ENCODE measurements at places on chromosomes 6 and 20.

- no peak for DNase-seq
These were observed 50.9 kb upstream of the DACT2 start for GRCh38 chr6:168370310-168370991.

DNA sequence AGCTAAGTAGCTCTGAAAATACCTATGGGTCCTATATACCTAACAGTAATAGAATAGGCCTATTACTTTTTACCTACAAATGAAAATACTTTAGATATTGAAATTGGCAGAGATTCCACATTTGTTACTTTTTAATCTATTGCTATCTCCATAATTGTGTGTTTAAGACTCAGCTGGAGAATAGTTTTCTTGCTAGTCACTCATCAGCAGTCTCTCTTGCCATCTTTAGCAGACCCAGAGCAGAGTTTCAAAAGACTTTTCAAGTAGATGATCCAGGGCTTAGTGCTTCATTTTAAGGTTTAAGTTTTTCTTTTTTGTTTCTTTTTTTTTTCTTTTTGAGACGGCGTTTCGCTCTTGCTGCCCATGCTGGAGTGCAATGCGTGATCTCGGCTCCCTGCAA, 12.9 kb downstream of the ANKS1A start:
- DNase-seq = no peak

- no peak for DNase-seq
These were observed 805 bp downstream of the PHF1 start for GRCh38 chr6:33411632-33412005.

- no peak for DNase-seq
These were observed 11.0 kb upstream of the TNFRSF6B start for GRCh38 chr20:63685269-63686026.
